ENCODE measurements at places on chromosomes 3 and 15. TPM values are rescaled to one million over a fixed set of nuclear protein-coding genes. Genes with fewer than 3 reads are reported as not detected.

The SMCO1 gene
- not detected for total RNA-seq

The MYEF2 gene
- total RNA-seq = 18.2 TPM

The PDZRN3 gene
- total RNA-seq = not detected

The RAD18 gene
- total RNA-seq = 15.6 TPM

The PLA2G4D gene
- not detected for total RNA-seq

The BTLA gene
- total RNA-seq = not detected

The GOLIM4 gene
- total RNA-seq = 19.5 TPM

The DUOXA2 gene
- total RNA-seq = not detected

The GLCE gene
- 18.3 TPM for total RNA-seq

The RTP3 gene
- not detected for total RNA-seq

The CELSR3 gene
- 4.4 TPM for total RNA-seq

The RTP4 gene
- total RNA-seq = not detected

The MAP2K5 gene
- 10.6 TPM for total RNA-seq

The FOXB1 gene
- not detected for total RNA-seq

The GOLGA8N gene
- total RNA-seq = 0.95 TPM

The ERICH6 gene
- not detected for total RNA-seq

The STRA6 gene
- 69.6 TPM for total RNA-seq

The CCDC54 gene
- total RNA-seq = not detected

The APBA2 gene
- total RNA-seq = 15.5 TPM

The SSUH2 gene
- total RNA-seq = 0.69 TPM

The OSBPL10 gene
- total RNA-seq = 16.0 TPM

The RASA2 gene
- 7.9 TPM for total RNA-seq

The ADPRH gene
- 2.7 TPM for total RNA-seq

The MOBP gene
- 0.16 TPM for total RNA-seq

The MCTP2 gene
- total RNA-seq = not detected

The THRB gene
- total RNA-seq = 1.7 TPM

The HTR3E gene
- not detected for total RNA-seq

The CCDC191 gene
- total RNA-seq = 1.9 TPM

The B3GALNT1 gene
- total RNA-seq = 0.08 TPM

The SPATA12 gene
- 0.62 TPM for total RNA-seq

The IGSF11 gene
- 4.3 TPM for total RNA-seq

The AHSG gene
- 0.11 TPM for total RNA-seq

The HRG gene
- total RNA-seq = not detected

The VPS13C gene
- total RNA-seq = 11.9 TPM

The QRICH1 gene
- 37.1 TPM for total RNA-seq

The PPM1L gene
- 0.73 TPM for total RNA-seq

The ZBTB47 gene
- 5.0 TPM for total RNA-seq

The ARPP21 gene
- 0.32 TPM for total RNA-seq

The CHRNA5 gene
- total RNA-seq = 35.1 TPM

The LRRC57 gene
- total RNA-seq = 13.0 TPM

The JAGN1 gene
- total RNA-seq = 94.1 TPM

The TMIE gene
- total RNA-seq = 0.13 TPM

The ANKRD63 gene
- total RNA-seq = 0.40 TPM

The LRRC31 gene
- total RNA-seq = not detected

The PRR20G gene
- 1.6 TPM for total RNA-seq

The MEX3B gene
- total RNA-seq = 4.2 TPM

The FETUB gene
- 0.10 TPM for total RNA-seq

The USP13 gene
- total RNA-seq = 10.2 TPM

The USP3 gene
- total RNA-seq = 44.3 TPM

The RASL12 gene
- 0.11 TPM for total RNA-seq

The LDHAL6B gene
- not detected for total RNA-seq

The CMTM6 gene
- 41.7 TPM for total RNA-seq

The HOMER2 gene
- 17.5 TPM for total RNA-seq

The SLC22A13 gene
- total RNA-seq = not detected
